ENCODE measurements at places on chromosomes 16 and 17.

GRCh38 chr17:64090144-64090543 is 39.8 kb downstream of the ERN1 start:
- no peak for DNase-seq

DNA sequence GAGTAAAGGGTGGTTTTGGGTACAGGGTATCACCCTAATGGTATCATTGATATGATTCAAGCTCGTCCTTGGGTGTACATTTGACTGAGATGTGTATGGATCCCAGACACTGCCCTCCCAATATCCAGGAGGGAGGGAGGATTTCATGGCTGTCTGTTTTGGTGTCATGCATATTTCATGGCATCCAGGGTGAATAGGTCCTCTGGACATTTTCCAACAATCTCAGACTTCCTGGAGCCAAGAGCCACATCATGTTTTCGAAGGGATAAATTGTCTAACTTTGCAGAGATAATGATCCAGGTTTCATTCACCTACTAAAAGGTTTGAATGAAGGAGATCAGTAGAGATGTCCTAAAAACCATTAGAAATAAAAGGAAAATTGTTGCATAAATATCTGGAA is 431.9 kb downstream of the SHISA9 start:
- DNase-seq: no peak

DNA sequence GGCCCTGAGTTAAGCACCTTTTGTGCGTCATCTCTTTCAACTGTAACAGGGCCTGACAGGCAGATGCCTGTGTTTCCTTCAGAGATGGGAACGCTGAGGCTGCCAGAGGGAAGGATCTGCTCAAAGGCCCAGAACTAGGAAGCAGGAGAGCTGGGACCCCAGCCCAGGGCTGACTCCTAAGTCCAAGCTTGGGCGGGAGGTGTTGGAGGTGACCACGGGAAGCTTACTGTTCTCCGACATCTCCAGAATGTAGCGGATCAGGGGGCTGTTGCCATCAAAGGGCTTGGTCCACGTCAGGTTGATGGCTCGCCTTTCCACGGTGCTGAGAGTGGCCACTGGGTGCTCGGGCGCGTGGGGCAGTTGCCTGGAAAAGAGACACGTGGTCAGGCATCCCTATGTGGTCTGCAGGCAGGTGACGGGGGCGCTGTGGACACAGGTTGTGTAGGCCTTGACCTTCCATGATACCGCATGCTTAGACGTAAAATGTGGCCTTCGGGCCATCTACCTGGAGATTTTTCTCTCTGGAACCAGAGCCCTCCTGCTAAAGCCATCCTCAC is 111.4 kb upstream of the CDC42EP4 start:
- DNase-seq: no peak

DNA sequence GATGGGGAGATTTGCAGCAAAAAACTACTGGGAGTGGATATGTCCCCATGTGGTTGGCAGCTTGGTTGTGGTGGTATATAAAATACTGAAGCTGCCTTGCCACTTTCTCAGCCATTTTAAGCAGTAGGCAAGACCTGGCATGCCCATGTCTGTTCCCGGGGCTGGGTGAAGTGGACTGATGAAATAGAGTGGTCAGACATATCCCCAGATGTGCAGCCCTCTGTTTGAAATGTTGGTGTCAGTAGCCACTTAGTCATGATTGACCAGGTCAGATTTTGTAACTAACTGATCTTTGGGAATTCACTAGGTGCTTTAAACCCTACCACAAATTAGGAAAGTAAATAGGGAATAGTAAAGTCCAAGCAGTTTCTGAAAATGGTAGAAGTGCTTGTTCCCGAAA is 151.6 kb downstream of the PHKB start:
- DNase-seq: no peak

DNA sequence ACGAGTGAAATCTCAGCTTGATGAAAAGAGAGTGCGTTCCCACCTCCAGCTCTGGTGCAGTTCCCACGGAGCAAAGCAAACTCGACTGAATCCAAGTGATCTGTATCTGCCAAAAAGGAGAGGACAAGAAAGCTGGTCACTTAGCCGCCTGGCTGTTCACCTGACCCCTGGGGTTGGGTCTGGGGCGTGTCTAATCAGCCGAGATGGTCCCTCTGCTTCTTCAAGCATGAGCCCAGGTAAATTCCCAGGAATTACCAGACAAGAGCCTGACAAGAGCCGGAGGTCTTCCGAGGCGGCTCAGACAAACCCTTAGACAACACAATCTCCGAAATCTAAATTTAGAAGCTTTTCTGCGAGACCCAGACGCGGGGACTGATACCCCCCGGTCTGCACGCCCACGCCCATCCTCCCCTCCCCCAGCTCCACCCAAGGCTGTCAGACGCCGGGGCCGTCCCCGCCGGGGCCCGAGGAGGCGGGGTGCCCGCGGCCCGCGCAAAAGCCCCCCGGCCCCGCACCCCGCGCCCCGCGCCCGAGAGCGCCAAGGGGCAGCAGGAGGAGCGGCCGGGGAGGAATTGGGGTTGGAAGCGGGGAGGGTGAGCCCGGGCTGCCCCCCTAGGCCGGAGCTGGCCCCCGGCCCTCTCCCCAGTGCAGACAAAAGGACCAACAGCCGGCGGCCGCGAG is 674 bp downstream of the ZNF821 start:
- DNase-seq: no peak

GRCh38 chr16:54204756-54205155 is 81.8 kb downstream of the IRX3 start:
- DNase-seq: no peak

DNA sequence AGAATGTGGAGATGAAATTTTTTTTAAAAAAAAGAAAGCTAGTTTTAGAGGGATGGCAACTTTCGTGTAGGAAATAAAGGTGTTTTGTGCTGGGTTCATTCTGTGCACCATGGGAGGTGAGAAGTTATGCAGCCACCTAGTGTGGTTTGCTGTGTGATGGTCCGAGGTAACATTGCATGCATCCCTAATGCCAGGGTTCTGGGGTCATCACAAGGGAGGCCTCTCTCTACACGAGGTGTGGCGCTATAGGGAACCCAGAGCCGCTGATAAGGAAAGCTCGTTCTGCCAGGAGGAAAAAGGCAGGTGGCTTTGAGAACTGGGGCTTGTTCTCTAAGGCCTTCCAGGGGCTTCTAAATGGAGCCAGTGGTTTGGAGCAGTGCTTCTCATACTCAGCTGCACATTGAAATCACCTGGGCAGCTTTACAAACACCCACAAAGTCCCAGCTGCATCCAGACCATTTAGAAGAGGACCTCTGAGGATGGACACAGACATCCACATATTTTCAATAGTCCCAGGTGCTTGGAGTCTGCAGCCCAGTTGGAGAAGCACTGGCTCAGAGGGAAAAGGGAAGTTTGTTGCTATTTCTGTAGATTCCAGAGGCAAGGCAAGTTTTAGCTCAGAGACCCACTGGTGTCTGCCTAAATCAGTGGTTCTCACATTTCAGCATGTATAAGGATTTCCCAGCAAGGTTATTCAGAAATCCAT is 43.5 kb downstream of the VPS35L start:
- no peak for DNase-seq

- DNase-seq: no peak
Observed at GRCh38 chr17:33506889-33507650, 214.0 kb upstream of the ASIC2 start.

DNA sequence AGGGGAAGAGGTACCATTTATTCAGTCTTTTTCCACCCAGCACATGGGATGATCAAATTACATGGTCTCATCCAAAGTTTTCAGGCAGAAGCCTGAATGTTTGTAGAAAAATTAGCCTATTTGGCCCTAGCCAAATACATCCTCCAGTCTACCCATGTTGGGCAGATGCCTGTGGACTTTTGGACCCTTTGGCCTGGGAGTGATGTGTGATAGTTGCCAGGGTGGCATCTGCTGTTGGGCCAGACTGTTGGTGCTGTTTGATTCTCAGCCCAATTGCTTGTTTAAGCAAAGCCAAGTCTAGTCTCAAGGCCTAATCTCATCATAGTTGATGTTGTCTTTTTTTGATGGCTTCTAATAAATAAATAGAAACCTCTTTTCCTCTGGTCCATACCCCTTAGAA is 419.0 kb downstream of the CDH13 start:
- no peak for DNase-seq

DNA sequence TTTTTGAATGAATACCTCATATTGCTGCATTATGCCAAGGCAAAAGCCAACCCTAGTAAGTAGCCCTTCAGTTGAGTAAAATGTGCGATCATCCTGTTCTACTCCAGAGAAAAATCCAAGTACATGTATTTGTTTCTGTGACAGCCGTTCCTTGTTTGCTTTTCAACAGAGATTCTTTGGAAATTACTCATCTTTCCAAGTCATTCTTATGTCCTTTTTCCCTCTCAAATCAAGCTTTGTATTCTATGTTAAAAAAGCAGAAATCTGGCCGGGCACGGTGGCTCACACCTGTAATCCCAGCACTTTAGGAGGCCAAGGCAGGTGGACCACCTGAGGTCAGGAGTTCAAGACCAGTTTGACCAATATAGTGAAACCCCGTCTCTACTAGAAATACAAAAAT is 112.9 kb upstream of the HAS3 start:
- no peak for DNase-seq

DNA sequence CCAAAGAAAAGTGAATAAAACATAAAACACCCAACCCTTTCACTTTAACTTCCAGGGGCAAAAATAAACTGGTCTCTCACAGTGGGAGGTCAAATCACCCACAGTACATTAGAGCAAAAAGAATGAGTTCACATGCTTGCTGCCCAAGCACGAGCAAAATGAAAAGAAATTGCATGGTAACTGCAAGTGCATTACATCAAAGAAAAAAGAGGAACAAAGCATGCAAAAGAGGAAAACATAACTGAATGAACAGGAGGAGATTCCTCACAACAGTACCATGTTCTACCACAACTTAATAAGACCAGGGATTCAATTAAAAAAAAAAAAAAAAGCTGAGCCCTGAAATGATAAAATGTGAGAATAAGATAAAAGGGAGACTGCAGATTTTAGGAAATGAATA is 12.3 kb downstream of the DNAH2 start:
- no peak for DNase-seq

DNA sequence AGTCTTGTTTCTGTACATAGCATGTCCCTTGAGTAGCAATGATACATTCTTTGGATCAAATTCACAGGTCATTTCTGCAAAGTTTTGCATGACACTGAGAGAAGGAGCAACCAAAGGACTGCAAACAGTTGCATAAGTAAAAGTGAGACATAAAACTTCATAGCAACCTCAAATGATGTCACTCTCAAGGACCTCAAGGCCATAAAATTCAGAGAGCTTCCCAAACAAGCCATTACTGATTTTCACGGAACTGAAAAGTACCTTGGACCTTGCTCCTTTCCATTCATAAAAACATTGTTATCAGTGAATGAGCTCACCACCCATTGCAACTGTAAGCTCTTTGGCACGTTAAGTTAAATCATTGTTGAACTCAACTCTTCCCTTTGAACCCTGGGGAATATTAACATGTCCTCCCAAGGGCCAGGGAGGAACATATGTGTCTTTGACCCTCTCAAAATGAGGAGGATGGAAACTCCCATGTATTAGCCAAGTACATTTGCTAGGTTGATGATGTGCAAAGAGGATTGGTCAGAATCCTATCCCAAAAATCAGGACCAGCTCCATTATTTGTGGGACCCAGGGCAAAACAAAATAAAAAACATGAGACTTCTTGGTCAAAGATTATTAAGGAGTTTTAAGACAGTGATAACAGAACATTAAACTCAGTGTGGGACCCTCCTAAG is 275.0 kb upstream of the DYNLRB2 start:
- DNase-seq: no peak

GRCh38 chr16:85888405-85889331 is 10.3 kb upstream of the IRF8 start:
- no peak for DNase-seq

- DNase-seq: peak; percentile 4
Observed at GRCh38 chr17:33234930-33235685, 58.0 kb downstream of the ASIC2 start.

DNA sequence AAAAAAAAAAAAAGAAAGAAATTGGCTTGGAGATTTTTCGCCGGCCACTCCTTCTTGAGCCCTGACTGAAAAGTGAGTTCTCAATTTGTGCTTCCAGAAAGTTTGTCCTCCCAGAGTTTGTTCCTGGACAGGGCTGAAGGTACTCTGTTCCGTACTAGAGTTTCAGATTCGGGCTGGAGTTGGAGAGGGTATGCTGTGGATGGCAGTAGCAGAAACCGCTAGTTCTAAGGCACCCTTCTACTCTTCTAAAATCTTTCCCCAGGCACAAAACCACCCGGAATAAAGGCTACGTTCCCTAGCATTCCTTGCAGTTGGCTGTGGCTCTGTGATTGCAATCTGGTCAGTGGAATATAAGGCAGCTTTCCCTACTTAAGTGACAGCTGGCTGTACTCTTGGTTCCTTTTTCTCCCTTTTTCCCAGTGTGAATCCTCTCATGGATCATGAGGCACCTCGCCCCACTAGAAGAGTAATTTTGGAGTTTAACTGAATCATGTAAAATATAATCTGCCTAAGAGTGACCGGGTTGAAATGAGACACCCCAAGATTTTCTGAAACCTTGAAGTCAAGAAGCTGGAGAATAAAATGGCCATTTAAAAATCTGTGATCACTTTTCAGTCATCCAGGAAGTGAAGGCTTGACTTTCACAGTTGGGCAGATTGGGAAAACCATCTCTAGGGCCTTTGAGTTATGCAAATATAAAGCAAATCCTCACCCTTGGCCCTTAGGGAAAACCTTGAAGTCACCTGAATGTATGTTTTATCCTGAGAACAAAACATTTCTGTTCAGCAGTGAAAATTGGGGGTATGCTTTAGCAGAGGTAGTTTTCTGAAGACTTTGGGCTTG is 901 bp upstream of the HEATR6 start:
- DNase-seq: no peak

DNA sequence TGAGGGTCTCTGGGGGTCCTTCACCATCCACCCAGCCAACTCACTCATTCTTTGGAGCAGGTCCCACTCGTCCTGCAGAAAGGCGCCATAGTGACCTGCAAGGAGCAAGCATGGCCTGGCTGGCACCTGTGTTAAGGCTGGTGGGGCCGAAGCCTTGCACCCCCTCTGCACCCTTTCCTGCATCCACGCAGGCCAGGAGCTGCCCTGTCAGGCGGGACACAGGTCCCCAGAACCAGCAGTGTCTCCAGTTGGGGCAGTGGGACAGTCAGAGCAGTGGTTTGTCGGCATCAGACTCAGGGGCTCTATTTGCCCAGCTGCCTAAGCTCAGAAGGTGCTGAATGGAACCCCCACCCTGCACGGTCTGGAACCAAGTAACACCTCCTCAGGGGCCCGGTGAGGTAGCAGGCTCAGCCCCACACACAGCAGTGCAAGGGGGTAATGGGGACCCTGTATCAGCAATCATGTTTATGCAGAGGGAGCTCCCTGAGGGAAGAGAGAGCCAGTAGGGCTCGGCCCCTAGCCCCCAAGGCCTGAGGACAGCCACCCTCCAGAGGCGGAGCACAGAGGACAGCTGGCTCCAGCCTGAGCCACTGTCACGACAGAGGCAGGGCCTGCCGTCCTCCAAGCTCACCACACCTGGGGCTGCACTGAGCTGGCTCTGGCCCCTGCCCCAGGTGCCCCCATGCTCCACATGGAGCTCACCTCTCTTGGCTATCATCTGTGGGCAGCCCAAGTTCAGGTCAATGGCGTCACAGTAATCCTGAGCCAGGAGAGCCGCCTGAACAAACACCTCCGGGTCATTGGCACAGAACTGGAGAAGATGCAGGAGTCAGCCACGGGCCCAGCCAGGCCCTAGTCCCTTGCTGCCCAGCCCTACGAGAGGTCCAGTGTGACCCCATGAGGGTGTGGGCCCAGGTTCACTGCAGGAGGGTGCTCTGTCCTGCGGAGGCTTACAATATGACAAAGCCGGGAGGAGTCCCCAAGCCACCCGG is 1.9 kb downstream of the DUS1L start:
- DNase-seq: no peak

Measured in stimulated activated CD4-positive, alpha-beta T cell treated with anti-CD3 and anti-CD28 coated beads, TNF-alpha, amount 100 ng/mL, for 48 hours (primary cell).